Colonic mucosa (tissue), 4 donors: ENCODE measurements at places on chromosomes 5 and 9. TPM values are rescaled to one million over a fixed set of nuclear protein-coding genes. Genes with fewer than 3 reads are reported as not detected.

DNA sequence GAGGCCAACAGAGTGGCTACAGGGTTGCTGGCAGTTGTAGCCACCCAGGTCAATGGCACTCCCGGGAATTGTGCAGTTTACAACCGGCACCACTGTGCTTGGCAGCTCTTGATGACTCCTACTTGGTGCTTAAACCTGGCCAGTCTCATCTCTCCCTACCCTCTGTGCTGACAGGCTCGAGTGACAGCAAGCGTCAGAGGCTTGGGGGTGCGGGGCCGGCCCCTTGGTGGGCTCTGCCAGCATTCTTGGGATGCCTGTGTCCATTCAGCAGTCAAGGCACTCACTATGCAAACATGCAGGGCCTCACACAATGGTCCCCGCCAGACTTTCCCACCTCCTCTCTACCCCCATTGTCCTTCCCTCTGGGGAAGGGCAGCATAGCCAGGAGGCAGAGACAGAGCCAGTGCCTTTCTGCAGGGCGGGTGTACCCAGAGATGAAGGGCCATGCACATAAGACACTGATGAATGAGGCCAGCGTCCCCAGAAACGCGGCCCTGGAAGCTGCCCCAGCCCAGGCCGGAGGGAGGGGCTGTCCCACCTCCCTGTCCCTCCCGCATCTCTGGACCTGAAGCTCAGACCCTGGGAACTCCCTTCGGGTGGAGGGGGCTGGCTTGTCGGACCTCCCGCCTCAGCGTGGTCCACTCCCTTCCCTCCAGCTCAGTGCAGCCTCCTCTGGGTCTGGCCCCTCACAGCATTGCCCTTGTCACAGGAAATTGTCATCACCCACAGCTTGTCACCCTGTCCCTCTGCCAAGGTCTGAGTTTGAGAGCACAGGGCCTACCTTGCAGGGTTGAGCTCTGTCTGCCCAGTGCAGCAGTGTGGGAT is 26.4 kb upstream of the NOTCH1 start:
- no peaks in the 10 kb centered on the region for H3K36me3 ChIP-seq
- no peaks in the 10 kb centered on the region for H3K27me3 ChIP-seq
- no peak overlapping the region for H3K4me3 ChIP-seq
- H3K4me1 ChIP-seq, result no peaks in the 10 kb centered on the region
- H3K27ac ChIP-seq, result no peak overlapping the region
- DNase-seq, result no peak

- peaks cover 11% of the 10 kb centered on the region for H3K4me1 ChIP-seq
- no peaks in the 10 kb centered on the region for H3K36me3 ChIP-seq
- H3K27me3 ChIP-seq, result peaks cover 17% of the 10 kb centered on the region
- peak overlapping the region; percentile 58 for H3K4me3 ChIP-seq
Measured at GRCh38 chr5:136193322-136193935, 467 bp upstream of the SMIM32 start.

GRCh38 chr5:17156463-17156862 is 61.0 kb upstream of the BASP1 start:
- no peak for DNase-seq
- no peak overlapping the region for H3K4me3 ChIP-seq
- no peaks in the 10 kb centered on the region for H3K36me3 ChIP-seq
- H3K27me3 ChIP-seq, result no peaks in the 10 kb centered on the region
- no peaks in the 10 kb centered on the region for H3K4me1 ChIP-seq

UTP15 gene
- 13.9 TPM for total RNA-seq

DNA sequence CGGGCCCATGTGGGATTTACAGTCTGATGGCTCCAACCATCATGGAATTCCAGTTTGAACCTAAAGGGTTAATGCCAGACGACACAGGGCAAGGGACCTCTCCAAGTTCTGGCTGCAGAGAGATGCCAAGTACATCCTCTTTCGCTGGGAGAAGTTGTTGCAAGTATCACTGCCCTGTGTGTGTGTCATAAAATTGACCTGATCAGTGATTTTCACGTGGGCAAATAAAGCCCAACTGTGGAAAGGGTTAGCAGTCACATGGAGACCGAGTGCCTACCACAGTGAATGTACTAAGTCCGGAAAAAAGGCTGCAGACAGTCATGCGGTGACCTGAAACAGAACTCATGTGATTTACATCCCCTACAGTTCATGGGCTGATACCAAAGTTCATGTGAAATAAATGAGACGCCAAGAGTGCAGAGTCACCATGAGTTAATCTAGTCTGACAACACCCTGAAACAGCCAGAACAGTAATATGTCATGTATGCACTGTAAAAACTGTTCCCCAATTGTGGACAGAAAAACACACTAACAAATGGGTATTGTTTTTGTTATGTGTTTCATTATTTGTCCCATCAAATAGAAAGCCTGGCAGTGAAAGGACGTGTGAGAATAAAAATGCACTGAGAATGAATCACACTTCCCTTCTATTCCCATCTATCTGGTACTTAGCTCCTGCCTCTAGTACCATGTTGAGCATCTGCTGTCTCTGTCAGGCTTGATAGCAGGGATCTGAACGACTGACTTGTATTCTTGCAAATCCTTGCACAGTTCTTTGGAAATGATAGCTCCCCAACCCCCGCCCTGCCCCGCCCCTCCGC is 115.7 kb downstream of the SUSD1 start:
- no peak overlapping the region for H3K4me3 ChIP-seq
- H3K4me1 ChIP-seq, result peaks cover under 1% of the 10 kb centered on the region
- no peaks in the 10 kb centered on the region for H3K36me3 ChIP-seq
- DNase-seq, result peak; percentile 54
- H3K27ac ChIP-seq, result peak overlapping the region; percentile 70
